NCI-H460 (cell line): ENCODE measurements at places on chromosomes 5 and 9.
A peak's percentile ranks its signal among the peaks of the same experiment; 100 is the strongest.

- no peak for DNase-seq
Observed at GRCh38 chr9:114484854-114485443, 20.3 kb downstream of the WHRN start.

DNA sequence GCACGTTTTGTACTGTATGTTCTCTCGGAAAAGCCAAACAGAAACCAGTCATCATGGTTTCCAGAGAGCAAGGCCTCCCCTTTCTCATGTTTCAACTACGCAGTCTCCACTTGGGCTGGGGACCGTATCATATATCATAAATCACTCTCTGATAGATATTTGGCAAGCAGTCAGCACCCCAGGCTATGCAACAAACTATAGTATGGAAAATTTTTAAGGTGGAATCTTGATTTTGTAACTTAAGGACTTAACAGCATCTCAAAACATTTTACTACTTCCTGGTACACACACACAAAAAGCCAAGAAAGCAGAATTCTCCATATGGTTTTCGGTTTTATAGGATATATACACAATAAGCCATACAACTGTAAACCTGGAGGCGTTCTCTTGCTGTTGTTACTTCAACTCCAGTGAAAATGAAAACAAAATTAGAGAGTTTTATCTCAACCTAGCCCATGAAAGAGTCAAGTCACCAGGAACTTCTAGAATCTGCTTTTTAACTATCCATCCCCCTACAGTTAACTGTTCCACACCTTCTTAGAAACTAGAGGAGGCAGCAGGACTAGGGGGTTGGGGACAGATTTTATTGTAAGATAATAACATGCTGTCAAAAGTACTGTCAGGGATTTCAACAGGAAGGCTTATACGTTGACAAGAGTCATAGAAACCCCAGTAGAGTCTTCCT is 283.4 kb downstream of the NFIB start:
- peak; percentile 62 for DNase-seq

DNA sequence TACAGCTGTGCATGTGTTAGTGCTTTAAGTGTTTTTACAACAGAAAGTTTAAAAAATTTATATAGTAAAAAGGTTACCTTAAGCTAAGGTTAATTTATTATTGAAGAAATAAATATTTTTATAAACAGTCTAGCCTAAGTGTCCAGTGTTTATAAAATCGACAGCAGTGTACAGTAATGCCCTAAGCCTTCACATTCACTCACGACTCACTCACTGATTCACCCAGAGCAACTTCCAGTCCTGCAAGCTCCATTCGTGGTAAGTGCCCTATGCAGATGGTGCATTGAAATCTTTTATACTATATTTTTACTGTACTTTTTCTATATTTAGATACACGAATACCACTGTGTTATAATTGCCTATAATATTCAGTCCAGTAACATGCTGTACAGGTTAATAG is 159.1 kb downstream of the ROR2 start:
- no peak for DNase-seq

GRCh38 chr9:35071814-35072460 is 488 bp downstream of the VCP start:
- DNase-seq = peak; percentile 77

- peak; percentile 46 for DNase-seq
Observed at GRCh38 chr9:124306098-124306735, 48.5 kb downstream of the NEK6 start.

- no peak for DNase-seq
Observed at GRCh38 chr9:9747787-9748186, 865.0 kb downstream of the PTPRD start.

- DNase-seq = no peak
Observed at GRCh38 chr5:15799612-15800011, 299.6 kb downstream of the FBXL7 start.

DNA sequence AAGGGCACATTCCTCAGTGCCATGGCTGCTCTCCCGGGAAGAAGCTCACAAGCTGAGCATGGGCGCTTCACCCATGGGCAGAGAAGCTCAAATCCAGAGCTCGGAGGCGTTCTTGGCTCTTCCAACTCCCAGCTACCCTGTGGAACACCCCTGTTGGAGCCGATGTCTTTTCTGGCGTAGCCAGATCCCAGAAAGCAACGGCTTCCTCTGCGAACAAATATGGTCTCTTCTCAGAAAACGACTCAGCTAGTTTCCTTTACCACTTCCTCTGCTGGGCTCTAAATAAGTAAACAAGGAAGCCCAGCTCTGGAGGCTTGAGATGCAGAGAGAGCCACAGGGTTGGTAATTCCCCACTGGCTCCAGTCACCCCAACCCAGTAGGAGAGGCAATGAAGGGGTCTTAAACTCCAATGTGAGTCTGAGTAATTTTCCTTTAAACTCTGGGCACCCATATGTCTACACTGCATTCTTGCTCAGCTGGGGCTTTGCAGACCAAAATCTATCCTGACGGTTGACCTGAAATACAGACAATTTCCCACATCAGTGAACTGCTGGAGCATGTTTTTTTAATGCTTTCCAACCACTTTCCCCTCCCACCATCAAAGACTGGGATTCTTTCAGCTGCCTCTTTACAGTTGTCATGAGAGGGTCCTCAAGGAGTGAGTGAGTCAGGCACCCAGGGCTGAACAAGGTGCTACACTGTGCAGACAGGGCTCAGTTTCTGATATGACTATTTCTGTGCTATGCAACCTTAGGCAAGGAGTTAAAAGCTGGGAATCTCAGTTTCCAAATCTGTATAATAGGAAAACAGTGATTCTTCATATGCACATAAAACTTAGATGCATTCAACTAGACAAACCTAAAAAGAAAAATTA is at the start of gene LCP2:
LCP2 (minus strand) TSS at position 189 of the 874 bp plus-strand sequence; CDS start at position 23, 166 bp downstream.
- DNase-seq = no peak

DNA sequence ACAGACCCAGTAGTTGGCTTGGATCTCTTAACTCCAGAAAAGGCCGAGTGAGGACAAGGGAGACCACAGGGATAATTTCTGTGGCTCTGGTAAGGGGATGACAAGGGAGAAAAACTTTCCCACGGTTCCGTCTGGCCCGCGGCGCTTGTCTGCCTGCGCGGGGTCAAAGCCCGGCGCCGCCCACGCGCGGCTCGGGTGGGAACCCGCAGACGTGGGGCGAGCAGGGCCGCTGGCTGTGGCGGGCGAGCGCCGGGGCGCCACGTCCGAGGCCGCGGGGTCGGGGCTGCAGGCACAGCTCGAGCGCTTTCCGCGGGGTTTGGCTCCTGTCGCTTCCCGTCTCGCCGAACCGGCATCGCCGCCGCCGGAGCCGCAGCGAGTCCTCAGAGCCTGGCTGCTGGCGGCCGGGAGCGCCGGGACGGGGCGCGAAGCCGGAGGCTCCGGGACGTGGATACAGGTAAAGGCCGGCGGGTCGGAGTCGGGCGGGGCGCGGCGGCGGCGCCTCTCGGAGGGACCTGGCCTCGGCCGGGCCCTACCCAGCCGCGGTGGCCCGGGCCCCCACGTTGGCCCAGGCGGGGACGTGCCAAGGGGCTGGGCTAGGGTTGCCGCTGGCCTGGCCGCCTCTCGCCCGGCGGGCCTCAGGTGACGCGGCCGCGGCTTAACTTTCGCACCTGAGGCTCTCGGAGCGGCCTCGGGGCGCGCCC is at the start of gene RNF180:
RNF180 (plus strand) TSS at position 344 of the 701 bp plus-strand sequence. CDS start 34,965 bp downstream, outside the sequence.
- no peak for DNase-seq
